Activated naive CD8-positive, alpha-beta T cell treated with anti-CD3 and anti-CD28 coated beads for 36 hours (primary cell): ENCODE measurements at places on chromosomes 6 and 20. TPM values are rescaled to one million over a fixed set of nuclear protein-coding genes. Genes with fewer than 3 reads are reported as not detected.

GRCh38 chr20:56765172-56766073 lies 136.3 kb downstream of the TFAP2C start:
- no peak overlapping the region for H3K4me3 ChIP-seq
- no peak overlapping the region for H3K27ac ChIP-seq
- no peaks in the 10 kb centered on the region for H3K4me1 ChIP-seq
- no peaks in the 10 kb centered on the region for H3K36me3 ChIP-seq

MYL9 gene
- total RNA-seq: 0.12 TPM

- peaks cover 12% of the 10 kb centered on the region for H3K27me3 ChIP-seq
- no peak for DNase-seq
- H3K4me1 ChIP-seq: no peaks in the 10 kb centered on the region
- no peak overlapping the region for H3K4me3 ChIP-seq
- no peak overlapping the region for H3K27ac ChIP-seq
- H3K36me3 ChIP-seq: no peaks in the 10 kb centered on the region
Observed at GRCh38 chr6:117919775-117920729, 13.0 kb downstream of the SLC35F1 start.

- peaks cover 14% of the 10 kb centered on the region for H3K27me3 ChIP-seq
- peaks cover 6% of the 10 kb centered on the region for H3K4me1 ChIP-seq
- H3K4me3 ChIP-seq: no peak overlapping the region
- no peak for DNase-seq
- no peak overlapping the region for H3K27ac ChIP-seq
- H3K36me3 ChIP-seq: no peaks in the 10 kb centered on the region
Observed at GRCh38 chr6:166556863-166557322, 29.6 kb downstream of the RAMACL start.
